HT1080 (cell line): ENCODE measurements at places on chromosomes 13 and 19. TPM values are rescaled to one million over a fixed set of nuclear protein-coding genes. Genes with fewer than 3 reads are reported as not detected.
A peak's percentile ranks its signal among the peaks of the same experiment; 100 is the strongest.

The PPFIA3 gene
- total RNA-seq, result 5.0 and 9.3 TPM in 2 replicates

The RAB20 gene
- 7.3 and 7.6 TPM in 2 replicates for total RNA-seq

The ZNF66 gene
- not detected in 2 replicates for total RNA-seq

The SSC5D gene
- 0.05 and 0.07 TPM in 2 replicates for total RNA-seq

DNA sequence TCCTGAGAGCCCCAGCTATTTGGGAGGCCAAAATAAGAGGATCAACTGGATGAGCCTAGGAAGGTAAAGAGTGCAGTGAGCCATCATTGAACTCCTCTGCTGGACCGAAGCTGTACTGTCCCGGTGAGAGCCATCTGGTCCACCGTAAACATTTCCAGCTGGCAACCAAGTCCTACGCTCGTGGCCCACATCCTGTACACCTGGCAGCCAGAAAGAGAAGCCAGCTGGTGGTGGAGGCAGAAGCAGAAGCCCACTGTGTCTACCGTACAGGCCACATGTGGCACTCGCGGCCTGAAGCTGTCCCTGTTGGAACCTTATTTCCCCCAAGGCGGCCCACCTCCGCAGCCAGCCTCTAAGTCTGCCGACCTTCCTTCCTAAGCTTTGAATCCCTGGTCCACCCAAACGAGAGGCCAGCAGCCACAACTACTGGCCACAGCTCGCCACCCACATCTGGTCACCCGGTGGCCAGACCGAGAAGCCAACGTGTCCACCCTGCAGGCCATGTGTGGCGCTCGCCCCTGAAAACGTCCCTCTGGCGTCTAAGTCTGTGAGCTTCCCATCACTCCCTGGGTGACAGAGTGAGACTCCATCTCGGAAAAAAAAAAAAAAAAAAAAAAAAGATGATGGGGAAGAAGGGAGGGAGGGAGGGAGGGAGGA, 14.2 kb upstream of the ZNF91 start:
- no peak for DNase-seq

DNA sequence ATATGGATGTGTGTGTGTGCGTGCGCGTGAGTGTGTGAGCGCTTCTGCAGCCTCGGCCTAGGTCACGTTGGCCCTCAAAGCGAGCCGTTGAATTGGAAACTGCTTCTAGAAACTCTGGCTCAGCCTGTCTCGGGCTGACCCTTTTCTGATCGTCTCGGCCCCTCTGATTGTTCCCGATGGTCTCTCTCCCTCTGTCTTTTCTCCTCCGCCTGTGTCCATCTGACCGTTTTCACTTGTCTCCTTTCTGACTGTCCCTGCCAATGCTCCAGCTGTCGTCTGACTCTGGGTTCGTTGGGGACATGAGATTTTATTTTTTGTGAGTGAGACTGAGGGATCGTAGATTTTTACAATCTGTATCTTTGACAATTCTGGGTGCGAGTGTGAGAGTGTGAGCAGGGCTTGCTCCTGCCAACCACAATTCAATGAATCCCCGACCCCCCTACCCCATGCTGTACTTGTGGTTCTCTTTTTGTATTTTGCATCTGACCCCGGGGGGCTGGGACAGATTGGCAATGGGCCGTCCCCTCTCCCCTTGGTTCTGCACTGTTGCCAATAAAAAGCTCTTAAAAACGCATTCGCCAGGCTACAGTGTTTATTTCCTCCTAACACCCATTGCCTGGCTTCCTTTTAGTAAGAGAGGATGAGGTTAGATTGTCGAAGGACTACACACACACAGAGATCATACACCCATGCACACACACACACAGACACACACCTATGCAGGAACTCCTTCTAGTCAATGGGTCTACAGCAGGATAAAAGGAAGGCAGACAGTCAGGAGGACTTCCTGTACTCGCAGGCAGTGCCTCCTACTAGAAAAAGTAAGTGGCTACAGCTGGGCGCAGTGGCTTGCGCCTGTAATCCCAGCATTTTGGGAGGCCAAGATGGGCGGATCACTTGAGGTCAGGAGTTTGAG, 7.1 kb downstream of the FOSB start:
- no peak for DNase-seq

DNA sequence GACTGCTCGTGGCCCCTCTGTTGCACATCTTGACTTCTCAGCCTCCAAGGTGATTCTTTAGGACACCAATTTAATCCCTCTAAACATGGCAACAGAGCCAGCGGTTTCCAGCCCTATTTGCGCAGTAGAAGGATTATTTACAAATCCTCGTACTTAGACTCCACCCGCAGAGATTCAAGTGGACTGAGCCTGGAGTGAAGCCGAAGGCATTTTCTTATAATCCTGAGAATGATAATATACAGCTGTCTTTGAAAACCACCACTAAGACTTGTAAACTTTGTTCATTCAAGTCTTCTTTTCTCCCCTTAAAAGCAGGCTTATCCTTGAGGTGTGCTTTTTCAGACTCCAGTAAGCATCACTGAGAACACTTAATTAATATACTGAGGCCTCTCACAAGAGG, 4.8 kb upstream of the DPRX start:
- no peak for DNase-seq

DNA sequence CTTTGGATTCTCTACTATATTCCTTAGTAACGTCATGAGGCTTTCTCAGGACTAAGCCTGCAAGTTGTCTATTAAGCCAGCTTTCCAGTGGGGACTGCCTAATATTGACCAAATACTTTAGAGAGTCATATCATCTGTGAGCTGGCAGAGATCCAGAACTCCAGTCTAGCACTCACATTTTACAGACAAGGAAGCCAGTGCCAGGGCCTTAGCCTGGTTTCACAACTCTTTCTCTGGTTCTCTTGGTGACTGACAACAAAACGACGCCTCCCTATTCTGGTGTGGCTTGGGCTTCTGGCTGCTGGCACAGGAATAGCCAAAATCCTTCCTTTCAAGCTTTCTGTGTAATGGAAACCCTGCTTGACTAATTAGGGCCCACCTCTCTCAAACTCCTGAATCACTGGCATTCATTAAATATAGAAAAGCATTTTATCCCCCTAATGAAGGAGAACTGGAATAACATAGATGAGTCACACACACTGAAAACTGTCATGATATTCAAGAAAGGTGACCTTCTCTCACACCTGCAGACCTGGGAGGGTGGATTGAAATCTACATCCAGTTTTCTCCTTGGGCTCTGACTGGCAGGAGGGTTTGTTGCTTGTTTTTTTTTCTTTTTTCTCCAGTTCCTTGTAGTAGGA, 75.2 kb upstream of the UBL3 start:
- DNase-seq, result peak; percentile 60

- DNase-seq, result no peak
Observed at GRCh38 chr19:47458672-47459071, 13.0 kb downstream of the SLC8A2 start.

DNA sequence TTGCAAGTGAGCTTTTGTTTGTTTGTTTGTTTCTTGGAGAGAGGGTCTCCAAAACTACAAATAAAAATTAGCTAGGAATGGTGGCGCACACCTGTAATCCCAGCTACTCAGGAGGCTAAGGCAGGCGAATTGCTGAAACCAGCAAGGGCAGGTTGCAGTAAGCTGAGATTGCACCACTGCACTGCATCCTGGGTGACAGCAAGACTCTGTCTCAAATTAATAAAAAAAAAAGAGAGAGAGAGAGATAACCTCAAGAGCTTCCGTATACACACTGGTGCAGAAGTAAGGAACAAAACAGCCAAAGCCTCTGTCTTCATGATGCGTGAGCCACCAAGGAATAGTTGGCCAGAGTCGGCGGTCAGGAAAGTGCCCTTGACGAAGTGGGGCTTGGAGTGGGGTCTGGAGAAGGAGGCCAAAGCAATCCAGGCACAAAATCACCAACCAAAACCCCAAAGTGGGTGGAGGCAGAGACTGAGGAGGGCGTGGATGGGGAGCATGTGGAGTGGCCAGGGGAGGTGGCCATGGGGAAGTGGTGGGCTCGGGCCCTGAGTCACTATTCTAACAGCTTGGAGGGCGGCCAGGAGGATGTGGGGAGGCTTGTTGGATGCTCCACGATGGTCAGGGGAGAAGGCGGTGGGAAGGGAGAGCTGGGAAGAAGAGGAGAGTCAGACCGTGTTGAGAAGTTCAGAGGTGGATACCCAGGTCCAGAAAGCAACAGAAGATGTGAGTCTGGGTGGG, 21.2 kb upstream of the TOMM40 start:
- peak; percentile 98 for DNase-seq

DNA sequence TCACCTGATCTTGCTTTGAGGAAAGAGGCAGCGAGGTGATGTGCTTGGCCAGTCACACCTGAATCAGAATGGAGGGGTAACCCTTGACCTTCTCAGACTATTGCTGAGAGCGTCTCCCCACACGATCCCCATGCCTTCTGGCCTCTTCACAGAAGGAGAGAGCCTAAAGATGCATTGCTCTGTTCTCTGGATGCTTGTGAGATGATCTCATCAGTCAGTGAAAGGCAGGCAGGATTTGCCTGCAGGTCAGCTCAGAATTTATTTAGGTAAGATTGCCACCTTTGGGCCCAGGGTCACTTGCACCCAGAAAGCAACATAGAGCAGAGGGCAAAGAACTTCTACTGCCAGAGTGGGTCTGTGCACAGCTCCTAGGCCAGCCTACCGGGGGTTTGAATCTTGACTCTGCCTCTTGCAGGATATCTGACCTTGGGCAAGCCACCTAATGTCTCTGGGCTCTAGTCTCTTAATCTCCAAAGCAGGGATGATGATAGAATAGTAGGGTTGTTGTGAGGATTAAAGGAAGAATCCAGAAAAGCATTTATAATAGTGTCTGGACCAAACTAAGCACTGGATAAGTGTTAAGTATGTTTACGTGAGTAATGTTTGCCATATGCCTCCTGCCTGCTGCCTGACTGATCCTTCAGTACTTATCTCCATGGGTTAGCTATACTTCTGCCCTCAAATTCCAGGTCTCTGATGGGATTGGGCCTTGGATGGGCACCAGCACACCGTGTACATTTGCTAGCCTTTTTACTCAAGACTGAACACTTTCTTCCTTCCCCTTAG, 8.4 kb upstream of the FLT1 start:
- no peak for DNase-seq

DNA sequence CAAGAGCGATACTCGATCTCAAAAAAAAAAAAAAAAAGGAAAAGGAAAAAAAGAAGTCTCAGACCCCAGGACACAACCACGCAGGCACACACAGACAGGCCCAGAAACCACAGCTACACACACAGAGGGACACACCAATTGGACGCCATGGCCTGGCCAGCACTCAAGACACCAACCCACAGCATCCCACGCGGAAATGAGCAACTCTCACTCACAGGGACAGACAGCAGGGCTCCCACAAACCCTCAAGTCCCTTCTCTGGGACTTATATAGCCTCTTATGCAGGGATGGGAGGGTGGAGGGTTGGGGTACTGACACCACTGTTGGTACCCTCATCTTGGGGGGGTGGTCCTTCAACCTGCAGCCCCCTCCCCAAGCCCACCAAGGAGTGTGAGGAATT, 5.9 kb downstream of the NOTCH3 start:
- no peak for DNase-seq

DNA sequence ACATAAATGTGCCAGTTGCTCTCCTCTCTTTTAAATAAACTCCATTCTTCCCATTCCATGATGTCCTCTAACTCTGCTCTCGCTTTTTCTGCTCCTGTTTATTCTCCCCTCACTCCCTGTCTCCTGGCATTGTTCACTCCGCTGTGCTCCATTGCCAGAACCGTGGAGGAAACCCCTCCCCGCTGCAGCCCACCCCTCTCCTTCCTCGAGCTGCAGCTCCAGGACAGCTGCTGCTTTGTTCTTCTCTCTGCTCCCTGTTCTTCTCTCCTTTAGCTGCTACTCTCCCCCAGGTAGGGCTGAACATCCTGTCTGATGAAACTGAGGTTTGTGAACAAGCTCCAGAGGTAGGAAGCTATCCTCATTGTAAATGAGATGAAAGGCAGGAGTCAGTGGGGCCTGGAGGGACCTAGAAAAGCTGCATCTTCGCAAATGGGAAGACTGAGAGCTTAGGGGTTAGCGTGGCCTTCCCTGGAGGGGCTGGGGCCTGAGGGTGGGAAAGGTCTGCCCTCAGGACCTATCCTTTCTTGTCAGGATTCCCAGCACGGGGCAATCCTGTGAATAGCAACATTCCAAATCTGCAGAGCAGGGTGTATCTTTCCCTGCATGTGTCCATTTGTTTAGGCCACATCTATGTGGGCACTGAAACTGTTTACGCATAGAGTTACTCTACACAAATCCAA, 243.7 kb downstream of the DNAJC15 start:
- DNase-seq, result no peak

GRCh38 chr19:6694147-6694815, 24.3 kb upstream of the TNFSF14 start:
- DNase-seq, result no peak

GRCh38 chr19:55488986-55489710, 912 bp downstream of the SSC5D start:
- no peak for DNase-seq

DNA sequence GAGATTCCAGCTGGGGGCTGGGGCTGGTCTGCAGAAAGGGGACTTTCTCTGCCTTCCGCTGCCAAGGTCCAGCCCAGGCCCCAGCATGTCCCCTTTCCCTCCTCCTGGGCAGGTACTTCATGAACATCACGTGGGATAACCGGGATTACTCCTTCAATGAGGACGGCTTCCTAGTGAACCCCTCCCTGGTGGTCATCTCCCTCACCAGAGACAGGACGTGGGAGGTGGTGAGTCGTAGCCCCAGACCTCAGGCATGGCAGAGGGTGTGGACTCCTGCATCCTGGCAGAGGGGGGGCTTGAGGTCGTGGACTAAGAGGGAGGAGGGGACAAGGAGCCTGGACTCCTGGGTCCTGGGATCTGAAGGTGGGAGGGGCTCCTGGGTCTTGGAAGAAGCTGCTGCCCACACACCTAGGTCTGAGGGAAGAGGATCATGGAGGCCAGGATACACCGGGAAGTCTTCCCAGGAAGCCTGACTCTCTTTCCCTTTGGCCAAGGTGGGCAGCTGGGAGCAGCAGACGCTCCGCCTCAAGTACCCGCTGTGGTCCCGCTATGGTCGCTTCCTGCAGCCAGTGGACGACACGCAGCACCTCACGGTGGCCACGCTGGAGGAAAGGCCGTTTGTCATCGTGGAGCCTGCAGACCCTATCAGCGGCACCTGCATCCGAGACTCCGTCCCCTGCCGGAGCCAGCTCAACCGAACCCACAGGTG, 20.6 kb downstream of the GRIN2D start:
- DNase-seq, result peak; percentile 56

DNA sequence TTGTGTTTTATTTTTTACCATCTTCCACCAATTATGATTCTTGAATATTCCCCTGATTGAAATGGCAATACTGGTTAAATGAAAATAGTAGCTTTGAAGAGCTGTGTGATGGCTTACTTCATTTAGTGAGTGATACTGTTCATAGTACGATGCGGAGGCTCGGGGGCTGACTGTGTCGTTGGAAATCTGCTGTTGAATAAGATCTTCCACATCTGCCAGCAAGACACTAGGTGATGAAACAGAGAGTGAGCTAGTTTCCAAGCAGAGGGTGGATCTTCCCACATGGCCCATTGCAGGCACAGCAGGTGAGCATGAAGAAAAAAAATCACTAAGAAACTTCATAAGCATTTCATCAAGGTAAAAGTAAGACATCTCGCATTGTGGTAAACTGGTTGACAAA, 22.5 kb downstream of the CPB2 start:
- DNase-seq, result no peak

GRCh38 chr13:32707471-32707870, 121.2 kb downstream of the PDS5B start:
- no peak for DNase-seq
